ENCODE measurements at places on chromosomes 3 and 15.

GRCh38 chr15:72820278-72820677, 36.7 kb upstream of the ADPGK start:
- DNase-seq = no peak

- no peak for DNase-seq
Measured at GRCh38 chr3:127017781-127018180, 34.9 kb downstream of the PLXNA1 start.

GRCh38 chr3:181572432-181572831, 139.3 kb upstream of the SOX2 start:
- no peak for DNase-seq

DNA sequence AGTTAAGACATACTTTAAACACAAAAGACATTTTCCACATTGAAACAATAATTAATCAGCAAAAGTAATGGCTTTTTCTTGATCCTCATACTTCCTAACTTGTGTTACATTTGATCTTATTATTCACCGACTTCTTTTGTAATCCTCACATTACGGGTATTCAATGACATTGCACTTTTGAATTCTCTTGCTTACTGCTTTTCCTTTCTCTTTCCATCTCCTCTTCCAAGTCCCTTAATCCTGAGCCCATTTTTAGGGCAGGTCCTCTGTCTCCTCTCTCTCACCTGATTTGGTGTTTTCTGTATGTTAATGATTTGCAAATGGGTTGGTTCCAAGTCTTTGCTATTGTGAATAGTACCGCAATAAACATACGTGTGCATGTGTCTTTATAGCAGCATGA, 48.5 kb upstream of the RAP2B start:
- no peak for DNase-seq

- no peak for DNase-seq
Measured at GRCh38 chr3:123692041-123692440, 107.2 kb upstream of the HACD2 start.

GRCh38 chr3:127388427-127388826, 100.6 kb upstream of the PRR20G start:
- DNase-seq = no peak

DNA sequence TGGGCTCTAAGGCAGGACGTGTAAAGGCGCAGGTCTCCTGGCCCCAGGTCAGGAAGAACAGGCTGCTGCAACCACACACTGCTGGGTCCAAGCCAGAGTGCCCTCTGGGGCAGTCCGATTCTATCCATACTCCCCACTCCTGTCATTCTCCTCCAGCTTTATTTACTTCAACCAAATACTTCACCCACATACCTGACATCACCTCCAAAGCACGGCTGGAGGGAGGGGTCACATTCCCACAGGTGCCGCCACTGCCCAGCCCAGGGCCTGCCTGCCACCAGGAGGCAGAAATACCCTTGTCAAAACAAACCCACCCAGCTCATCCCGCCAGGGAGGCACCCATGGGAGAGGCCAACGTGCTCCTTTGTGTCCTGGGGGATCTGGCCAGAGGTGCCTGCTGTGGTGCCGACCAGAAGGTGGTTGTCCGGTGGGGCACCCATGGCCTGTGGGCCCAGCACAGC, 100.4 kb downstream of the DAPK2 start:
- DNase-seq = no peak

GRCh38 chr3:57696801-57697321, 4.0 kb upstream of the DENND6A start:
- no peak for DNase-seq

GRCh38 chr15:74253211-74253921, 17.2 kb downstream of the CCDC33 start:
- DNase-seq = no peak

DNA sequence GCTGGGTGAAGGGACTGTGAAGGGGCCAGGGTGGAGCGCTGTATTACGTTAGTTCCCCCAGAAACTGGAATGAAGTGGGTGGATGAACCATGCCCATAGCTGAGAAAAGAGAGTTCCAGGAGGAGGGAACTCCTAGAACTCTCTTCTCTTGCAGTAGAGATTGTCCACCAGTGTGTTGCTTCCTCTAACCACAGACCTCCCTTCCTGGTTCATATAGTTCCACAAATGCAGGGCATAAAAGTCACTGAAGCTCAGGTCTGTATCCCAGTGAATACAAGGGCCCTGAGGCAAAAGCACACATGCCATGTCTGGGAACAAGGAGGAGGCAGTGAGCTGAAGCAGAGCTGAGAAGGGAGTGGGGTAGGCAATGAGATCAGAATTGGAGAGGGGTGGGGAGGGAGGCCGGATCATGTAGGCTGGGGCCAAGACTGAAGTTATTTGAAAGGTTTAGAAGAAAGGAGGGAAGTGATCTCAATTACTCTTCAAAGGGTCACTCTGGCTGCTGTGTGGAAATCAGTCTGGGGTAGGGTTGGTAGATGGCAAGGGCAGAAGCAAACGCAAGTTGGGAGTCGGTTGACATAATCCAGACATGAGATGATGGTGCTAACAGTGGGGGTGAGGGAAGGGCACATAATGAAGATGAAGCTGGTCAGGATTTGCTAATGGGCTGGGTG, 6.5 kb downstream of the A4GNT start:
- peak; percentile 21 for DNase-seq

DNA sequence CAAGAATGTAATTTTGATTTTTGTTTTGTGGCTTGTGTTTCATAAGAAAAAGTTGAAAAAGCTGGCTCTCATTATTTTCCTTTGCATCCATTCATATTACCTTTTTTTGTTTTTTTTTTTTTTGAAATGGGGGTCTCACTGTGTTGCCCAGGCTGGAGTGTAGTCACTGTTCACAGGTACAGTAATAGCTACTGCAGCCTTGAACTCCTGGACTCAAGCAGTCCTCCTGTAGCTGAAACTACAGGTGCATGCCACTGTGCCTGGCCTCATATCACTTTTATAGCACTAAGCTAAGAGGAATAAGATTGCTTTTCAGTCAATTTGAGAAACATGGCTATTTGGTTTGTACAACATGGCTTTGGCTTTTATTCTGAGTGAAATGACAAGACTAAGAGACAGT, 49.8 kb downstream of the TCF12 start:
- no peak for DNase-seq

GRCh38 chr3:30551266-30551665, 55.1 kb upstream of the TGFBR2 start:
- DNase-seq = no peak

DNA sequence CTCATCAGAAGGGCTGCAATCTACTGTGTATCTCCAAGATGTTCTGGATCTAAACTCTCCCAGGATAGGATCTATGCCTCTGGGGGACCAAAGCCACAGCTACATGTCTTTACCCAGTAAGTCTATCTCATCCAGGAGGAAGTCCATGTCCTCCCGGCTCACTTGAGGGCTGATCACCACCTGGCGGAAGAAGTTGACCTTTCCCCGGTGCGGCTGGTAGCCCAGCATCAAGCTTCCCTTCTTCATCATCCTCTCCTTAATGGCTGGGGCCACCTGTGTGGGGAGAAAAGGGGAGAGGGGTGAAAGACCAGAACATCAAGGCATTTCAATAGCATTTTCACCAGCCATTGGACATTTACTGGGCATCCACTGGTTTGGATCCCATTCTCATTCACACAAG, 121.7 kb downstream of the TGFBR2 start:
- no peak for DNase-seq

DNA sequence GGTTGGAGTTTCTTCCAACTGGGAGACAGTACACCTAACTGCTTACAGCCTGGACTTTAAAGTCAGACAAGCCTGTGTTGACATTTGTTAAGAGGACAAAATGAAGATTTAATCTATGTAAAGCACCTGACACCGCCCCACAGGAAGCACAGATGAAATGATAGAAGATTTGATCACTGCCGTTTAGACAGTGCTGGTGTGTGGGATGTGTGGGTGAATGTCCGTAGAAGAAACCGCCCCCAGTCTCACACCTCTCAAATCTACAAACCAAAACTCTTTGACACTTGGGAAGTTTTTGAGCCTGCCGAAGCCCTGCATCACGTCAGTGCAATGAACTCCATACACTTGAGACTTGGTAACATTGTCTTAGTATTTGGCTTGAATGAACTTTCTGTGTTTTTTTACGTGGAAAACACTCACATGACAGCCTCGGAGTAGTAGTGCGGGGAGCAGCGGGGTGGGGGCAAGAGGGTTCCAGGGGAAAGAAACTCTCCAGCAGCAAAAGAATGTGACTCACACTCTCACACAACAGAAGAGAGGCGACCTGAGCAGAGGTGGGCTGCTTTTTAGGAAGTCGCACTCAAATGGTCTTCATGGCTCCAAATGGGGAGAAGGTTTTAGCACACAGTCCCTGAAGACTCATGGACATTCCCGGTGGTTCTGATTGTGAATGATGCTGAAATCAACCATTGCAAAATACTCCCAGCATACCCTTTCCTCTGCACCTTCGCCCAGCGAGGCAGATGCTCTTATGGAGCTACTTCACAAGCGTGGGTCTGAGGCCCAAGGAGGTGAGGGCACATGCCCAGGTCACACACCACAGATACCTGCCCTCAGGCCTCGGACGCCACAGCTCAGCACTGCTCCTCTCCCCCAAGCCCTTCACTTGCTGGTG, 79.2 kb downstream of the SRGAP3 start:
- DNase-seq = no peak

GRCh38 chr15:78396976-78397375, 41.0 kb upstream of the IREB2 start:
- DNase-seq = no peak

- DNase-seq = no peak
Measured at GRCh38 chr3:102661707-102662497, 227.1 kb downstream of the ZPLD1 start.

DNA sequence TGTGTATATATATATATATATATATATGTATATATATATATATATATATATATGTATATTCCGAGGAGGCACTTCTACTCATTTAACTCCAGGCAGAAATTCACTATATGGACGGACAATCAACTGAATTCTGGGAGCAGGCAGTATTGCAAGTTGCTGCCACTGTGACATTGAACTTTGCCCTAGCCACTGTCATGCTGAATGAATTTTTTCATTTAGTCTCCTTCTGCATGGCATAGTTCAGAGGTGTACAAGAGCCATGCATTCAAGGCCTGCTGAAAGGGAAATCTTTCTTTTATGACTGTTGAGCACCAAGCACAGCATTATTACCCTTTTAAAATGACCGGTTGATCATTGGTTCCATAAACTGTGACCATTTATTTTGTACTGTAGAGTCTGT, 176.2 kb upstream of the THRB start:
- no peak for DNase-seq

DNA sequence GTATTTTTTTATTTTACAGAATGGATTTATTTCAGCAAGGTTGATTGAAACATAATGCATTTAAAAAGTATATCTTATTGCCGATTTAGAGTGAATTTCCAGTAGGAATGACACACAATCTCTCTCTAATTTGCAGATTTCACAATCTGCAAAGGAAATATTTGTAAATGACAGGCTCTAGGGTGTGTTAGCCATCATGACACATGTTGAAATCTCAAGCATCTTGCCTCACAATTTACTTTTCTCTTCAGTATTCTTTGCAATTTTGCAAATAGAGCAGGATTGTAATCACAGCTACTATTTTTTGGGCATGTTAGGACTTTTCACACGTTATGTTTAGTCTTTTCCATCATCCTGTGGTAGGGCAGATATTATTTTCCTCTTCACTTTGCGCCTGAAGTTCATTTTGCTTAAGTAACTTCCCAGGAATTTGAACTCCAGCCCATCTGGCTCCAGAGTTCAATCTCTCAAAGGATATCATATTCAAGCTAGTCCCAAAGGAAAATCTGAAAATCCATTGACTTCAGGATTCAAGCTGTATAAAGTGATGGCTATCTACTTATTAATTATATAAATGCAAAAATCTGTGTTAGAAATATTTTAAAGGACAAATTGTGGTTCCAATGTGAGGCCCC, 55.4 kb downstream of the ATP13A4 start:
- no peak for DNase-seq

DNA sequence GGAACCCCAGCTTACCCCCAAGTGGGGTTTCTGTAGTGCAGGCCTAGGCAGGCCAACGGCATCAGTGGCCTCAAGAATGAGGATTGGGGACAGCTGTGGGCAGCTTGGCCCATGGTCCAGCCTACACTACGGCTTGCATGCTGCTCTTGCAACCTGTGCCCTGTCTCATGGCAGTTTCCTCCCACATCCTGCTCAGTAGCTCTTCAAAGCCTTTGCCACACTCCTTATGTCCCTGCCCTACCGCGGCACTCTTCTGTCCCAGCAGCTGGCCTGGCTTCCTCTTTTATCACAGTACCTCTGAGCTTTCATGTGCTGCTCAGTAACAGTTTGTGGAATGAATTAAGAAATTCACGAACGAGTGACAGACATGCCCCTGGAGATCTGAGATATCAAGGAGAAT, 431.0 kb downstream of the EPHB1 start:
- DNase-seq = no peak

- peak; percentile 97 for DNase-seq
Measured at GRCh38 chr3:150345021-150345538, 63.0 kb upstream of the TSC22D2 start.

DNA sequence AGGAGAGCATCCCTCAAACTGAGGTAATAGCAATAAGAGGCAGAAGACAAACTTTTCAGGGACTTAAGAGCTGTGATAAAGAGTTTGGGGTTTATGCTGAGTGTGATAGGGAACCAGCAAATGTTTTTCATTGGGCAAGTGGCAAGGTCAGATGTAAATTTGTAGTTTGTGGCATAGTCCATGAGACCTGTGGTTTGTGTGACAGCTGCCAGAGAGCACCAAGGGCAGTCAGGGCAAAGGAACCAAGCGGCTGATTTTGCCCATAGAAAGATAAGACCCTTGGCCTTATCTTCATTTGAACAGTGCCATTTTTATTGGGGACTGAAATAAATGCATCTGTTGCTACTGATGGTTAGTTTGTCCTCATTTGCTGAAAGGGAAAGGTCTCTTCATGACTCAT, 220.3 kb downstream of the LRRN1 start:
- DNase-seq = no peak

DNA sequence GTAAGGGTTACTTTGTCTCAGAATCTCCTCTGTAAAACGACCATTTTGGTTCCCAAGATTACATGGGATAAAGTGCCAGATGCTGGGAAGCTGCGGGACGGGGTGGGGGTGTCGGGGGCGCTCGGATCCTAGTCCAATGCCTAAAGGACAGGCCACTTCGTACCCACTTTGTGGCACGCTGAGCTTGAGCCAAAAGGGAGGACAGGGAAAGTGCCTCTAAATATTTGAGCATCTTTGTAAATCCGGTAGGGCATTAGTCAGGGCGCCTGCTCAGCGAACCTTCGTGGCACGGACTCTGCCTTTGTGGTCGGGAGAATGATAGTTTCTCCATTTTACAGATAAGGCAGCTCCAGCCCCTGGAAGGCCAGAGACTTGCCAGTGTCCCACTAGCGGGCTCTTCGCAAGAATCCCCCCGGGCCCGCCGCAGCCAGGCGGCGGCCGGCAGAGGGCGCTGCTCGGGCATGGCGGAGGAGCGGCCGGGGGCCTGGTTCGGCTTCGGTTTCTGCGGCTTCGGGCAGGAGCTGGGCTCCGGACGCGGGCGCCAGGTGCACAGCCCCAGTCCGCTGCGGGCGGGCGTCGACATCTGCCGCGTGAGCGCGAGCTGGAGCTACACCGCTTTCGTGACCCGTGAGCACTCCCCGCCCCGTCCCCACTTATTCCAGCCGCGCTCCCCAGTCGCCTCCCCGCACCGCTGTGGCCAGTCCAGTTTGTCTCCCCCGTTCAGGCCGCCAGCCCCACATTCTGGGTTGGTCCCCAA, 1.8 kb downstream of the RCCD1 start:
- no peak for DNase-seq

- no peak for DNase-seq
Measured at GRCh38 chr15:65416845-65417416, 5.8 kb downstream of the IGDCC4 start.

GRCh38 chr15:89009080-89009479, 79.2 kb upstream of the ABHD2 start:
- DNase-seq = no peak
